ENCODE measurements at places on chromosomes 3 and 15.

DNA sequence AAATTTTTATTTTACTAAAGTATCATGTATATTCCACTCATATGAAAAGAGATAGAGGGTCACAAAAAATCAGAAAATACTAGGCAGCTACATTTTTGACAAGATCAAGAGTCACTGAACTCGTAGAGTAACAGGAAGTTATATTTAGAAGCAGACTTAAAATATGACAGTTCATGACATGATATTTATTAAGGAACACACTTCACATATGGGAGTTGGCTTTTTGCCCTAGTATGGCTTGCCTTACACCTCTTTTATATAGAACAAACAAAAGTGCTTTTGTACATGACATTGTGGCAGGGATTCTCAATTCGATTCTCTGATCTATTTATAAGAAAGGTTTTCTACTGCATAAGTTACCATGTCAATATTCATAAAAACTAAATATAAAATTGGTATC, 80.1 kb upstream of the GBE1 start:
- DNase-seq = no peak

GRCh38 chr3:172839679-172840078, 89.2 kb downstream of the ECT2 start:
- DNase-seq = no peak

- no peak for DNase-seq
Measured at GRCh38 chr15:35596285-35596684, 50.3 kb upstream of the DPH6 start.

DNA sequence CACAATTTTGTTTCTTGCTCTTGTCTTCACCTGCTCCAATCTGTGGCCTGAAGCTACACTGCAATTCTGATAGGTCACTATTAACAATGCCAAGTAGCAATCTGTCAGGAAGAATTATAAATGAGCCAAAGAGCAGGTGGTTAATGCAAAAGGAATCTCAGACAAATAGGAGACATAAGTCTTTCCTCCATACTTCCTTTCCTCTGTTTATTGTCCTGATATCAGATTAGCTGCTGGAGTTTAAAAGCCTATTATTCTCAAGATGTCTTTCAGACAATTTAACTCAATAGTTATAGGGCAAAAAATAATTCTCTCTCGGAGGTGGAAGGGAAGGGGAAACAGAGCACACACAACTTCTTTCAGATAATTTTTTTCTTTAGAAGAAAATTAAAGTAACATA, 491.6 kb downstream of the MFSD1 start:
- no peak for DNase-seq

DNA sequence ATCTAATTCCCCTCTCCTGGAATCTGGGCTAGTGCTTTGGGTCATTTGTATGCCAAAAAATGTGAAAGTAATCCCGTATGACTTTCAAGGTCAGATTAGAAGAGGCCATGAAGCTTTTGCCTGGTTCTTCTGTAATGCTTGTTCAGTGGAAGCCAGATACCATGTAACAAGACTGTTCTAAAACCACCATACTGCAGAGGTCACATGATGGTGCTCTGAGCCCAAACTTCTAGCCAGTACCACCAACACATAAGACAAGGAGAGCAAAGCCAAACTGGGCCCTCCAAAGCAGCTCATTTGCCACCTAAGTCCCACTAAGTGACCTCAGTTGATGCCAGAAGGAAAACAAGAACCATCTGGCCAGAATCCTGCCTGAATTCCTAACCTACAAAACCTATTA, 64.3 kb upstream of the MELTF start:
- no peak for DNase-seq

GRCh38 chr3:48847053-48847503, 596 bp downstream of the PRKAR2A start:
- peak; percentile 75 for DNase-seq

GRCh38 chr3:156151824-156152428, 31.5 kb downstream of the KCNAB1 start:
- peak; percentile 38 for DNase-seq

GRCh38 chr15:60551781-60552161, 72.8 kb upstream of the ICE2 start:
- DNase-seq = no peak

GRCh38 chr3:58496206-58496857, 4.4 kb downstream of the KCTD6 start:
- DNase-seq = no peak

- no peak for DNase-seq
Measured at GRCh38 chr3:12443781-12444522, 40.3 kb upstream of the TSEN2 start.

GRCh38 chr3:128554100-128554464, 61.1 kb upstream of the GATA2 start:
- no peak for DNase-seq

GRCh38 chr15:92690395-92690794, 34.8 kb upstream of the FAM174B start:
- no peak for DNase-seq

- DNase-seq = no peak
Measured at GRCh38 chr3:5750874-5751640, 563.5 kb downstream of the EDEM1 start.

DNA sequence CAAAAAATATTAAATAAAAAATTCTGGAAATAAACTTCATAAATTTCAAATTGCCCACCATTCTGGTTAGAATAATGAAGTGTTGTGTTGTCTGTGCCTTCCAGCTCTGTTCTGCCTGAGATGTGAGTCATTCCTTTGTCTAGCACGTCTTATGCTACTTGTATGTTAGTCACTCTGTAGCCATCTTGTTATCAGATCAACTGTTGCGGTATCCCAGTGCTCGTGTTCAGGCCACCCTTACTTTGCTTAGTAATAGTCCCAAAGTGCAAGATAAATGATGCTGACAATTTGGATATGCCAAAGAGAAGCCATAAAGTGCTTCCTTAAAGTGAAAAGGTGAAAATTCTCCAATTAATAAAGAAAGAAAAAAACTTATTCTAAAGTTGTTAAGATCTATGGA, 527.5 kb downstream of the NAALADL2 start:
- DNase-seq = no peak

GRCh38 chr3:135779590-135780235, 185.8 kb upstream of the PPP2R3A start:
- no peak for DNase-seq

GRCh38 chr15:98154863-98155262, 194.4 kb downstream of the ARRDC4 start:
- no peak for DNase-seq

DNA sequence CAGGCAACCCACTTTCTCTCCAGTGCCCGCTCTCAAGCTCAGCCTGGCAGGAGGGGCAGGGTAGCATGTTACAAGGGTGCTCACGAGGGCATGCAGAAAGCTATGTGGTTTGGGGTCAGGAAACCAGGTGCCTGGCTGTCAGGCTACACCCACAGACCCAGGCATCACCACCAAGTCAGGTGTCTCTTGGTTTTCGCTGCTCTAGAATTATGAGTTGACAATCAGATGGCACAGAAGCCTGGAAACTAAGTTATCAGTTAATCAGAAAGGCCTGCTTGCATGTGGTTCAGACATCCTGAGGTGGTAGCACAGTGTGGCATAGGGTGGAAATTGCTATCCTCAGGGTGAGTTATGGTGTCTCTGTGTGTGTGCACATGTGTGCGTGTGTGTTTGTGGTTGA, 16.2 kb upstream of the CCR9 start:
- DNase-seq = no peak

DNA sequence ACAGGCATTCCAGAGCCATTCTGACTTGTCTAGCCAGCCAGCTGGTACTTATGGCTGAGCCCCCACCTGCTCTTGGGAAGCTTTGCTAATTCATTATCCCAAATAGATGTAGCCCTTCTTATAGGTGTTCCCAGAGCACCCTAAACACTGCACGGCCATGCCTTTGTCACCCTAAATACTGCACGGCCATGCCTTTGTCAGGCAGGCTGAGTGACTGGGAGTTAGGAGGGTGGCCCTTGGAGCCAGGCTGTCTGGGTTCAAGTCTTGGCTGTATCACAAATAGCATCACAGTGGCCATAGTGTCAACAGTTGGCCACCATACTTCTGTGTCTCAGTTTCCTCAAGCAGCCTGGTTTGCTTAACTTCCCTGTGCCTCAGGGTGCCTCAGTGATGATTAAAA, 292.3 kb downstream of the ADAMTS17 start:
- no peak for DNase-seq

- DNase-seq = no peak
Measured at GRCh38 chr3:128994581-128995546, 988 bp upstream of the CFAP92 start.

- no peak for DNase-seq
Measured at GRCh38 chr15:25325187-25325586, 113.6 kb downstream of the UBE3A start.

- no peak for DNase-seq
Measured at GRCh38 chr15:39315206-39315850, 265.6 kb upstream of the THBS1 start.

DNA sequence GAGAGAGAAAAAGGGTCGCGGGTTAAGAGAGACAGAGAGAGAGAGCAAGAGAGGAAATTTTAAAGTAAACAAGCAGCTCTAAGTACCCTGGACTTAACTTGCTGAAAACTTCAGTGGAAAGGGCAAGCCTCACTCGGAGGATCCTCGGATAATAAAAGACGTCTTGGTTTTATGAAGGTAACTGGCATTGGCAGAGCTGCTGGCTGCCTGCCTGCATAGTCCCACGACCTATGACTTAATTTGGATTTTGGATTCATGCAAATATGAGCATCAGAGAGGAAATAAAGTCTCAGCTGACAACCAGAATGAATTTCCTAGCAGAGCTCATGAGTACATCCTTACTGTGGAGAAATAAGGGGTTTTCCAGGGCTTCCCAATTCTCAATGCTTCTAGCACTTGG, 95.1 kb upstream of the PDZRN3 start:
- peak; percentile 12 for DNase-seq

GRCh38 chr15:44427756-44428724, 611 bp downstream of the CTDSPL2 start:
- DNase-seq = peak; percentile 63

DNA sequence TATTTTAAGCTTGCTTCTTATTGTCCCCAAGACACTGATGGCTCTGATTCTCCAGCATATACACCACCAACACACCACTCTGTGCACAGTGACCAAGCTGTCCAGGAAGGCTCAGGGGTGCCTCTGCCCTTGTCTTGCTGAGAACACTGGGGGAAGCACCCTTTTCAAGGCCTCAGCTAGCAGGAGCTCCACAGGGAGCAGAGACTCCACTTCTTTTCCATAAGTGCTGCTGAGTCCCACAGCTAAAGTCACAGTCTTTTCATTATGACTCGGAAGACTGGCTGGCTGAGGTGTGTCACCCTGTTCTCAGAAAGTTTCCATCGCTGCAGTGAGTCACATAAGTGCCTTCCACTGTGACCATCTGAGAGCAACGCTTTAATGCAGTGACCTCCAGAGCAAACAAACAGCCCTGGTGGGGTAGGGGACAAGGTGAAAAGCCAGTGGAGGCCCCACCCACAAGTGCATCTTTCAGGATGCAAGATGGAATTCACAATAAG, 226.9 kb upstream of the CHRNA7 start:
- no peak for DNase-seq

- DNase-seq = no peak
Measured at GRCh38 chr3:105747060-105747541, 121.7 kb downstream of the CBLB start.

- no peak for DNase-seq
Measured at GRCh38 chr3:135452881-135453280, 512.6 kb upstream of the PPP2R3A start.

DNA sequence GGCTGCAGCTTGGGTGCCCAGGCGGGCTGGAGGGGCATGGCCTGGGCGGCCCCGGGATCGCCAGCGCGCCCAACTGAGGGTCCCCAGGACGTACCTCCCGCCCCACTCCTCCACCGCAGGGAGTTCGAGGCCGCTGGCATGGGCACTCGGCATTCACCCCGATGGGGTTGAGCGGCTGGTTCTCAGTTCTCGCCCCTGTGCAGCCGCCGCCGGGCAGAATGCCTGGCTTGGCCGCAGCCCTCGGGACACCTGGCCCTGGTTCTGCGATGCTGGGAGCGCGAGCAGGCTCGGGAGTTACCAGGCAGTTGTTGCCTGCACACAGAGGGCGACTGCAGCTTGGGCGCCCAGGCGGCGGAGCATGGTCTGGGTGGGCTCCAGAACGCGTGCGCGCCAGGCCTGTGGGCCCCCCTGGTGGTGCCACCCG, 121.4 kb downstream of the LMLN start:
- DNase-seq = no peak

- no peak for DNase-seq
Measured at GRCh38 chr15:82135638-82136037, 89.8 kb upstream of the MEX3B start.

DNA sequence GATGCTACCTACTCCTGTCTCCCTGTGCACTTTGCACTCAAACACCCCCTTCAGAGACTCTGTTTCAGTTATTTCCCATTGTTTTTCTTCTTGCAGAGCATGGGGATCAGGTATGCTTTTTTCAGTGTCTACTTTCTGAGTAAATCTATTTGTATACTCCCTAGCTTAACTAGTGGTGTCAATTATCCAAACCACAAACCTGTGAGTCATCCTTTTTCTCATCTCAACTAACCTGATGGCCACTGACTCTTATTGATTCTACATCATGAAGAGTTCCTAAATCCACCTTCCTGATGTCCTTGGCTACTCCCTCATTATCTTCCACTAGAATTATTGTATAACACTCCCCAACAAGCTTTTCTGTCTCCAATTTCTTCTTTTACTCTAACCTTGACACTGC, 68.0 kb downstream of the DIPK2A start:
- DNase-seq = no peak

DNA sequence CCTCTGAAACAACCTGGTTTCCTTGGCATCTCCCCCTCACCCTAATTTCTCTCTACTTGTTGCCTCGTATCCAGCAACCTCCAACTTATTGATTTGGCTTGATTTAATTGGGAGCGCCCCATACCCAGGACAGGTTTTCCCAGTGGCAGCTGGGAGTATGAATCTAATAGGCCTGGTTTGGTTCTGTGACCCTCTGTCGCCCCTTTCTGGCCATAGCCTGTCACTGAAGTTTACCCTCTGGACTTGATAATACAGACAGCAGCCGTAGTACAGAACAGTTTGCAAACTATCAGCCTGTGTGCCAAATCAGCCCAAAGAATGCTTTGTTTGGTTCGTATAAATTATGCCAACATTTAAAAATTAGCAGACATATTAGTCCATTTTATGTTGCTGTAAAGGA, 525.1 kb upstream of the GOLIM4 start:
- DNase-seq = peak; percentile 14

DNA sequence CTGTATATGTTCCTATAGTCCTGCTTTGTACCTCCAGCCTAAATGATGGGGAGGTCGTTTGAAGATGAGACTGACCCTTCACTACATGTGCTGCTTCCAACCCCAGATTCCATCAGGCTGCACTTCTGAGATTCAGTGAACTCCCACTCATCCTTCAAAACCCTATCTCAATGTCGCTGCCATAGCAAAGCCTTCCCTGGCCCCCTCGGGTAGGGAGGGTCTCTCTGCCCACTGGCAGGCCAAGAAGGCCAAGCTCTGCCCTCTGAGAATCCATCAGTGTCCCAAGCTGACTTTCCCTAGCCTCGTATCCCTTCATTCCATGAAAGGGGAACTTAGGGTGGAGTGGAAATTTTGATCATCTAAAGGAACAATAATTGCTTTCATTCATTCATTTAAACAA, 35.4 kb downstream of the TPRA1 start:
- no peak for DNase-seq

Data from large intestine (tissue), 12 donors.